ENCODE measurements at places on chromosomes 16 and 17.

DNA sequence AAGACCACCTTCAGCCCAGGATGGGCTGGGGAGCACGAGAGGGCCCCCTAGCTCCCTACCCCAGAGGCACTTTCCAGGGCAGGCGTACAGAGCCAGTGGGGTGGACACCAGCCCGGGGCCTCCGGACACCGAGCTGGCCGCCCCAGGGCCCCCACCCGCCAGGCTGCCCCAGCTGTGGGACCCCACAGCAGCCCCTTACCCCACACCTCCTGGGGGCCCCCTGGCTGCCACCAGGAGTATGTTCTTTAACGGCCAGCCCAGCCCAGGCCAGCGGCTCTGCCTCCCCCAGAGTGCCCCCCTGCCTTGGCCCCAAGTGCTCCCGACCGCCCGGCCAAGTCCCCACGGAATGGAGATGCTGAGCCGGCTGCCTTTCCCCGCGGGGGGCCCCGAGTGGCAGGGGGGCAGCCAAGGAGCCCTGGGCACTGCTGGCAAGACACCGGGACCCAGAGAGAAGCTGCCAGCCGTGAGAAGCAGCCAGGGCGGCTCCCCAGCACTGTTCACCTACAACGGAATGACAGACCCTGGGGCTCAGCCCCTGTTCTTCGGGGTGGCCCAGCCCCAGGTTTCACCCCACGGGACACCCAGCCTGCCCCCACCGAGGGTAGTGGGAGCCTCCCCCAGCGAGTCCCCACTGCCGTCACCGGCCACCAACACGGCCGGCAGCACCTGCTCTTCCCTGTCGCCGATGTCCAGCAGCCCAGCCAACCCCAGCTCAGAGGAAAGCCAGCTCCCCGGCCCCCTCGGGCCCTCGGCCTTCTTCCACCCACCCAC is 24.3 kb upstream of the ZFPM1 start:
- DNase-seq: no peak

GRCh38 chr17:76034428-76035350 is 7.6 kb upstream of the EVPL start:
- no peak for DNase-seq

DNA sequence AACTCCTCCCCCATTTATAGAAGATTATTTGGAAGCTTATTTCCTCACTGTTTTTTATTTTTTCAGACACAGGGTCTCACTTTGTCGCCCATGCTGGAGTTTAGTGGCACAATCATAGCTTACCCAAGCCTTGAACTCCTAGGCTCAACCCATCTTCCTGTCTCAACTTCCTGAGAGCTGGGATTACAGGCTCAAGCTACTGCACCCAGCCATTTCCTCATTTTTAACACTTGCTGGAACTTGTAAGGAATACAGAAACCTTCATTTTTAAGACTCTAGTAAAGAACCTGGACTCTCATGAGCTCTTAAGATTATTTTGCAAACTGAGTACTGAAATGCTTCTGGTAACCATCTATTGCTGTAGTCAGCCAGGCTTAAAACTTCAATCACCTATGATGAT is 29.9 kb downstream of the KANSL1 start:
- no peak for DNase-seq

- no peak for DNase-seq
These were observed 65.2 kb downstream of the SNX20 start for GRCh38 chr16:50615891-50616290.

DNA sequence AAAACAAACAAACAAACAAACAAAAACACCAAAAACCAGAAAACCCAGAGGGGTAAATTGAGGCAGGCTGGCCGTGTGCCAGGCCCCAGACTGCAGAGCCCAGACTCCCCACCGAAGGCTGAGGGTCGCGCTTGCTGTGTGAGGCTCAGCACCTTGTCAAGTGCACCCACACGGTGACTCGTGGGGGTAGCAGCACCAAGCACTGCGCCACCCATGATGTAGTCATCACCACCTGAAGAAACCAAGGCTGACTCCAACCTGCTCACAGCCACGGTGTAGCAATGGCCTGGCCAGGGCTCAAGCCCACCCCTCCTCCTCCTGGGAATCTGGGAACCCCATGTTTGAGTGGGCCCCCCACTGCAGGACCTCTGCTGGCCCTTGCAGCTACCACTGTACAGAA is 11.9 kb downstream of the MCRIP1 start:
- DNase-seq: no peak

DNA sequence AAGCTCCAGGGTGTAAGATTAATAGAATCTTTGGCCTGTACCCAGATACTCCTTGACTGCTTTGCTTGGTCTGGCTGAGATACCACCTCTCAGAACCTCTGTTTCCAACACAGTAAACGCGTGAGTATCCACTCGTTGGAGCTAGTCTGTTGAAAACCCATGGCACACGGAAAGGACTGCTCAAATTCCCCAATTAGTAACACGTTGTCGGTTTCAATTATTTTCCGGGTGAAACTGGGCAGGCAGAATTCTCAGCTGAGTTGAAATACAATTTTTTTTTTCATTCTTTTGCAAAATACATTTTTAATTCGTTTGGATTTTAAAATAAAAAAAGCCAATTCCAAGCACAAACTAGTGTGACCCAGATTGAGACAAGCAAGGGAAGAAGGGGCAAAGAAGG is 120.5 kb downstream of the MAF start:
- DNase-seq: no peak

- no peak for DNase-seq
These were observed 2.7 kb downstream of the GDPD3 start for GRCh38 chr16:30110661-30111060.

- no peak for DNase-seq
These were observed 7.4 kb downstream of the ZNF594 start for GRCh38 chr17:5184288-5184687.

- DNase-seq: peak; percentile 36
These were observed 68.6 kb downstream of the SDK2 start for GRCh38 chr17:73575470-73576221.

DNA sequence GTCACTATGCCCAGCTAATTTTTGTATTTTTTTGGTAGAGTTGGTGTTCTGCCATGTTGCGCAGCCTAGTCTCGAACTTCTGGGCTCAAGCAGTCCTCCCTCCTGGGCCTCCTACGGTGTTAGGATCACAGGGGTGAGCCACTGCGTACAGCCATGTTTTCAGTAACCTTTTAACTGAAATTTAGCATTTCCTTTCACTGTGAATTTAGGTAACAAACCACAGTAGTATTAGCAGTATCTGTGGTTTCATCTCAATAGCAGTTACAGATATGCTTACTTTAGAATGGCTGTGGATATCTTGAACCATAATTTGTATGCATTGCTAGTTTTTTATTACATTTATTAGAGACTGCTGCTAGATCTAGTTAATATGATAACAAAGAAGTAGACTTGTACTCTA is 4.3 kb upstream of the RANGRF start:
- DNase-seq: no peak

- peak; percentile 76 for DNase-seq
These were observed 12.5 kb downstream of the SAMD14 start for GRCh38 chr17:50117202-50118051.

DNA sequence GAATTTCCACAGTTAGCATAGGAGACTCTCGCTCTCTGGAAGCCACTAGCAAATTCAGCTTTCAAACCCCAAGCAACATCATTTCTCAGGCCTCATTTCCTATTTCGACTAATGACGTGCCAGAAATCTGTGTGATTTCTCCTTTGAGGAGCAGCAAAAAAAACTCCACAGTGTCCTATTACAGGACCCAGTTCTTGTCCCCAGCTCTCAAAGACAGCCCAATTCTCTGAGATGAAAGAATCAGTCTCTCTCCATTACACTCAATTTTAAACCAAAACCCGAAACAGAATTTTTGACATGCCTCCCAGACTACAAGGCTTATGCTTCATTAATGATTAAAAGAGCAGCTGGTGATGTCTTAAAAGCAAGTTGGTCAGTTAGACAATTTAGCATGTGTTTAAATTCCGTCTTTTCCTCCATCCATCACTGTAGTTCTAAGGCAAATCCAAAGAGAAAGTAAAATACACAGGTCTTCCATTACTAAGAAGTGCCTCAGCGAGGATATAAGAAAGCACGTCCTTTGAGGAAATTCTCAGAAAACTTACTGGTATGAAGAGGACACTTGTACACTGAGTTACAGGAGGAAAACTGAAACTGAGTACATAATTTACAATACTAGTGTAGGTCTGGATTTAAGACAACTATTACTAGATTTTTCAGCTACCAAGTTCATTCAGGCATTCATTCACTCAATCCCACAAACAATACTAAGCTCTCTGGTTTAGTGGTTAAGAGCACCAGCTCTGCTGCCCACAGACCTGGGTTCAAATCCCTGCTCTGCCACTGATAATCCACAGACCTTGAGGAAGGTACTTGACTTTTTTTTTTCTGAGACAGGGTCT is 12.5 kb downstream of the TOM1L2 start:
- DNase-seq: no peak

- no peak for DNase-seq
These were observed 32.3 kb upstream of the TOB1 start for GRCh38 chr17:50898369-50899004.

DNA sequence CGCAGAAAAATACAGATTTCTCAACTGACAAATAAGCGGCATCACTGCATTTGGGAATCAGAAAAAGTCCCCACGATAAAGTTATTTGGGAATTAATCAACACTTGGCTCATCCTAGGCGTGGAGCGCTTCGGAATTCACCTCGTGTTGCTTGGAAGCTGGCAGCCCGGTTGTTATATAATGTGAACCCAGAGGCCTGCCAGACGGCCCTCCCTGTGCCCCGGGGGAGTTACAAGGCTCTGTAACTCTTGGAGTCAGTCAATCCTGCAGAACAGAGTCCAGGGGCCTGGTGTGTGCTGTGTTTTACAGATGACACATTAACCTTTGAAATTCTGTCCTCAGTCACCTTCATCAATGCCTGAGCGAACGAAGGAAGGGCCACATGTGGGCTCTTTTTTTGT is 111.1 kb downstream of the PITPNC1 start:
- no peak for DNase-seq
